ENCODE measurements at places on chromosomes 1 and 21.

GRCh38 chr21:36184545-36184944 is 27.9 kb downstream of the DOP1B start:
- no peak for DNase-seq

DNA sequence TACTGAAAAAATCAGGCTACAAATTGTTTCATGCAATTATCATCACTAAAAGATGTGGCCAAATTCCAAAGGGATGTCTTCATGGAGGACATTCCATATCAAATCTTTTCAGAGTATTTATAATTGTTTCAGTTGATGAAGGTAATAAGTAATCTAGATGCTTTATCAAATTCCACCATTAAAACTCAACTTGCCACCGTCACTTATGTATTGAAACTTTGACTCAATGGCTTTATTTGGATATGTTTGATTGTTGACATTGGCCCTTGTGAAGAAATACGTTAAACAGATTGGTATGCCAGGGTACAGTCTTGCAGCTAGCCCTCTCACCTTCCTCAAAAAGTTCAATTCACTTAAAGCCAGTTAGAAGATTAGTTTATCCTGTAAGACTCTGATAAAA is 32.2 kb upstream of the PALMD start:
- no peak for DNase-seq

DNA sequence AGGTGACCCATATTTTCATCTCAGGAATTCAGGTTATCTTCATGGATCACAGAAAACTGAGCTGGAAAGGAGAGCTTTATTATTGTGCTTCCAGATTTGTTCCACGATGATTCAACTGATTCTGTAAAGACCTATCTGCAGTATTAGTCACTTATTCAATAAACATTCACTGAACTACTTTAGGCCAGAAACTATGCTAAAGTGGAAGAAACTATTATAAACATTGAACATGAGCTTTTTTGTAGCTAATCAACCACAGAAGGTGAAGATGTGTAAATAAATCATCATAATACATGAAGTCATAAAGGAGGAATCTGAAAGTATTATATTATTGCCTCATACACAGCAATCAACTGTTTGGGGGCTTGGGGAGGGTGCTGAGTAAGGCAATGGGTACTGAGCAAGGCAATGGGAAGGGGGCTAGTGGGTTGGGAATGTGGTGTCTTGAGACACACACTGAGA is 30.6 kb upstream of the EXO1 start:
- DNase-seq: no peak

DNA sequence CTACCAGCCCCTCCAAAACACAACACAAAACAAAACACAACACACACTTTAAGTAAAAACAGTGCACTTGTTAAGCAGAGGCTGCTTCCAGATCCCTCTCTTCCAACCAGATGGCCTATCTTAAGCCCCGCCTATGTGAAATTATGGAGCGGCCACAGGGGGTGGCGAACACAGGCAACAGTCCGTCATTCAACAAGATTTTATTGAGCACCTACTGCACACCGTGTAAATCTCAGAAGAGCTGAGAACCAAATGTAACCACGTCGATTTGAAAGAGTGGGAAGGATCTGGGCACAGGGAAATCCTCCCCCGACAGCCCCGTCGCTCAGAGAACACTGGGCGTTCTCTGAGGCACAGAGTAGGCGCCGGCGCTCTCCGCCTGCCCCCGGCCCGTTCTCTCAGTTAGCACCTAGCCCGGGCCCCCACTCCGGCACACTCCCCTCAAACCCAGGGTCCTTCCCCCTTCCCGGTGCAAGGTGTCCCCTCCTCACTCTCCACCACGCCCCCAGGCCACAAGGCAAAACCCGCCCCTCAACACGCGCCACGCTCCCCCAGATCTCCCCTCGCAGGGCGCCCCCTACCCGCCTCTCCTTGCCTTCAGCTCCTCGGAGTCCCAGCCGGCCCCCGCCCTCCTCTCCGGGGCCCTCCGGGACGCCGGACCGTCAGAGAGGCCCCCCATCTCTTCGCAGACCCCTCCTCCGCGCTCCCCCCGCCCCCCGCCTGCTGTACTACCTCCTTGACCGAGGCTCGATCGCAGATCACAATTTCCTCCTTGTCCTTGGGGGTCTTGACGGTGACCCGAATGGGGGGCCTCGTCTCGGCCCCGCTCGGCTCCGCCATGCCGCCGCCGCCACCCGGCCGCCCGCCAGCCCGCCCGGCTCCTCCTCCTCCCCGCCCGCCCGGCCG is 483 bp downstream of the UBQLN4 start:
- DNase-seq: peak; percentile 69

GRCh38 chr1:55839221-55839620 is 624.1 kb upstream of the USP24 start:
- no peak for DNase-seq

GRCh38 chr1:183879494-183879893 is 74.6 kb downstream of the RGL1 start:
- no peak for DNase-seq

GRCh38 chr1:213702703-213703102 is 285.1 kb upstream of the PROX1 start:
- no peak for DNase-seq

DNA sequence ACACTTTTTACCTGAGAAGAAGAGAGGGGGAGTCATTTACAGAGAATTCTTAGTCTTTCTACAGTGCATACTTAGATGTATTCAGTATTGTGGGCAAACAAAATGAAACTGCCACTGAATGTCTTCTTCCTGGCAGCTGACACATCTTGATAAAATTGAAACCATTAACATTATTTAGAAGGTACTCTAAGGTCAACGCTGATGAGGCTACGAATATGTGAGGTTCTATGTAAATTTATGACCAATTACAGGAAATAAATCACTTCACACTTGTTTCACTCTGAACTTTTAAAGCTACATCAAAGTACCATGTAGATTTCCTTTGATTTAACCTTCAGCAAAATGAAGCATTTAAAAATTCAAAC is 51.3 kb upstream of the GFI1 start:
- no peak for DNase-seq

- DNase-seq: no peak
Measured at GRCh38 chr1:13733711-13734110, 33.7 kb downstream of the PRDM2 start.

DNA sequence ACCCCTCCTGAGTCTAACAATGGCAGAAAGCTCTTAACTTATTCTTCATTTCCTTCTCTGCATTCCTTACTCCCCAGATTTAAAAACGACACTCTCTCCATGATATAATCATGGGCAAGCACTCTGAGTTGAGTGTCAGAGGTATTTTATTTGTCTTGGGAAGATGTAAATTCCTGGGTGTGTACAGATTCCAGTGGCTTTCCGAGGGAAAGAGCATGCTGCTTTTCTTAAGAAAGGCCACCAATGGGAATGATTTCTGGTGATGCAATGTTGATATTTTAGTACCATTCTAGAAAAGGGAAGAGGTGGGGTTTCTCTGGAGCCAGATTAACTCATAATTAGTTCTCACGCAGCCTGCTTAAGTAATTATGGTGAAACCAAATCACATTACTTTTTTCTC is 47.8 kb upstream of the BTG3 start:
- no peak for DNase-seq

- DNase-seq: no peak
Measured at GRCh38 chr1:30545365-30545764, 178.0 kb downstream of the MATN1 start.

DNA sequence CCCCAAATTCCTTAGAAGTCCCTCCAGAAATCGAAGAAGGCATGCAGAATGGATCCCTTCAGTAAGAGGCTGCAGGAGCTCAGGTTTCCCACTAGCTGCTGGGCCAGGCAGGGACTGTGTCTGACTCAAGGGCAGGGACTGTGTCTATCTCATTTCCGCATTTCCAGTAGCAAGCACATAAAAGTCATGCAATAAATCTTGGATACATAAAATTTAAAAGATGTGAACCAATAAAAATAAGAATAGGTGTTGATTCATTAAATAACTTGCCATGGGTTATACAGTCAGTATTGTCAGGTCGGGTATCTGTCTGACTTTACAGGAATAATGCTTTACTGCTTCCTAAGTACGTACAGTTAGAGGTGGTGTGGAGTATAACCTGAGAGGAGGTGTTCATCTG is 15.2 kb downstream of the PM20D1 start:
- DNase-seq: no peak

- no peak for DNase-seq
Measured at GRCh38 chr1:117631359-117632160, 25.7 kb downstream of the TENT5C start.

- no peak for DNase-seq
Measured at GRCh38 chr1:154835531-154836324, 34.4 kb downstream of the KCNN3 start.

All from activated CD4-positive, alpha-beta memory T cell treated with anti-CD3 and anti-CD28 coated beads, Interleukin-2, amount 10 ng/mL, durations not matched to agents 7 days and 5 days (primary cell).